ENCODE measurements at places on chromosomes 2 and 18. TPM values are rescaled to one million over a fixed set of nuclear protein-coding genes. Genes with fewer than 3 reads are reported as not detected.

DNA sequence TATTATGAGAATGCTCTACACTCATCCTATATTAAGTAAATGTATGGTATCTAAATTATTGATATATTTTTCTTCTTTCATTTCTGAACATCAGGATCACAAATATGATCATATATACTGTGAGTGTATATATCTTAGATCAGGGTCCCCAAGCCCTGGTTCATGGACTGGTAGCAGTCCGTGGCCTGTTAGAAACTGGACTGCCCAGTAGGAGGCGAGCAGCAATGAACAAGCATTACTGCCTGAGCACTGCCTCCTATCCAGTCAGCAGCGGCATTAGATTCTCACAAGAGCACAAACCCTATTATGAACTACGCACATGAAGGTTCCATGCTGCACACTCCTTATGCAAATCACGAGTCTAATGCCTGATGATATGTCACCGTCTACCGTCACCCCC, 1247.1 kb upstream of the NXPH2 start:
- no peak for DNase-seq

GRCh38 chr18:75208836-75209128, 157 bp downstream of the PTGR3 start:
- no peak for DNase-seq

Gene NPPC
- polyA plus RNA-seq, result not detected

- no peak for DNase-seq
Measured at GRCh38 chr2:86234563-86235131, 35.4 kb downstream of the MRPL35 start.

DNA sequence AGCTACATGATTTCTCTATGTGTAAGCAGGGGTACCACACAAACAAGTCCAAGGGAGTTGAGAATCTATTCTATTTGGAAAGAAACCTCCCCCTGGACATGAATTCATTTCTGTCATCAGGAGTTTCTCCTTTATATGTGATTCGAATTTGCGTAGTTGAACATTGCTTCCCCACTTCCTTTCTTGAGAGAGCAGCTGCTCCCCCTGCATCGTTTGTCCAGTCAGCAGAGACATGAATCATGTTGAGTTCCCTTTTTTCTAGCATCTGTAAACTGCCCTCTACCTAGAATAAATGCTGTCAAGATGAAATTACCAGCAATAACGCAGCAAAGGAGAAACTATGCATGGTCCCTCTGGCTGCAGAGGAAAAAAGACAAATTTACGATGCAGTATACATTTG, 73.8 kb downstream of the KIF5C start:
- peak; percentile 68 for DNase-seq

Gene FARSB
- 10.9 TPM for polyA plus RNA-seq

Gene DIPK1C
- polyA plus RNA-seq, result not detected

DNA sequence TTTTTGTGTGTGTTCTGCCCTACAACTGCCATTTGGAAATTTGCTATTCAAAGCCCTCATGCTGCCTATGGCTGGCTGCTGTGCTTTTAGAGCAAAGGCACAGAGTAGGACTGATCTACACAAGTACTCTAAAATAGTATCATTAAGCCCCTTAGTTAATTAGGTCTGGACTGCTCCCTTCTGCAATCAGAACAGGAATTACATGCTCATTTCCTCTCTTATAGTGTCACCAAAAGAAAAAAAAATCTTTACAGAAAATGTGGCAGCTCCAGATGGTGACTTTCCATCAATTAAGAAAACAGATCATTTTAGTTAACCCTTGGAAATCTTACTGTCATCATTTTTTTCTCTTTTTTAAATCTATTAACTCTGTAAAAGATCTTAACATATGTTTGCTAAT, 337.5 kb downstream of the RIT2 start:
- no peak for DNase-seq

Gene GBX2
- not detected for polyA plus RNA-seq

DNA sequence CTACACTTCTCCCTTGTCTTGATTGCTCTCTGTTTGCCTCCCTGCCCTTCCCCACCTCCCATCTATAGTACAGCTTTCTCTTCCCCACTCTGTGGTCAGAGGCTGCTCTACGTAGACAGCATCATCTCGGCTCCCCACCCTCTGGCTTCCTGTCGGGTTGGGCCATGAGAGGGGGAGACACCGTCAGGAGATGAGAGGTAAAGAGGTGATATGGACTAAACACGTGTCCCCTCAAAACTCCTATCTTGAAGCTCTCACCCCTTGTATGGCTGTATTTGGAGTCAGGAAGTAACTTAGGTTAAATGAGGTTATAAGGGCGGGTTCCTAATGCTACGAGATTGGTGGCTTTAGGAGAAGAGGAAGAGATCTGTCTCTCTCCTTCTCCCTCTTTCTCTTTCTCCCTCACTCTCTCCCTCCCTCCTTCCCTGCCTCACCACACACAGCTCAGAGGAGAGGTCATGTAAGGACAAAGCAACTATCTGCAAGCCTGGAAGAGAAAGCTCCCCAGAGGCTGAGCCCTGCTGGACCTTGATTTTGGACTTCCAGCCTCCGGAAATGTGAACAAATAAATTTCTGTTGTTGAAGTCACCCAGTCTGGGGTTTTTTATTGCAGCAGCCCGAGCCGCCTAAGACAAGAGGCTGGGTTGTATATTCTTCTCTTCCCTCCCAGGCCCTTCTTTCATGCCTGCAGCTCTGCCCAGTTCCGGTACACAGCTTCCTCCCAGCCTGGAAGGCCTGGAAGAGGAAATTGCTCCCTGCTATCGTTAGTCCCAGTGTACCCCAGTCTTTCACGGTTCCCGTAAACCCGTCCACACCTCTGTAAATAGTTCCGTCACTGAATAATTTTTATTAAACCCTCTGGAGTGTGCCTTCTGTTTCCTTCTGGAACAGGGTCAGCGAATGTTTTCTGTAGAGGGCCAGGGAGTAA, 138.0 kb downstream of the AKAIN1 start:
- DNase-seq, result no peak

Gene CHRNG
- not detected for polyA plus RNA-seq

Gene HOXD1
- not detected for polyA plus RNA-seq

- no peak for DNase-seq
Measured at GRCh38 chr2:135775420-135775819, 33.8 kb downstream of the UBXN4 start.

- no peak for DNase-seq
Measured at GRCh38 chr2:58788402-58788801, 547.3 kb upstream of the FANCL start.

GRCh38 chr2:120893811-120894584, 158.3 kb downstream of the GLI2 start:
- no peak for DNase-seq

DNA sequence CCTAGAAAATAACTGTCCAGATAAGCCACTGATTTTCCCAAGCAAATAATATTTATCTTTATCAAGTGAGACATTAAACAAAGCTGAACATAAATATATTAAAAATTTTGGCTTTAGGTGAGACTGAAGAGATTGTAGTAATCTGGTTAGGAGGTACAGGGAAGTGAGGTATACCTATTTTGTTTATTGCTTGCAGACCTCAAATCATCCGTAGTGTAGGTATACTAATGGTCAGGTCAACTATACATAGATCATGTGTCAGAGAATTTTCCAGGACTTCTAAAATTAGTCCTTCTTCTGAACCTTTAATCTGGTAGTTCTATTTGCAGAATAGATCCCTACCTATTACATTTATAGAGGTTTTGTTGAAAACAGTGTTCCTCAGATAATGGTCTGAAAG, 41.5 kb downstream of the SP140 start:
- no peak for DNase-seq

DNA sequence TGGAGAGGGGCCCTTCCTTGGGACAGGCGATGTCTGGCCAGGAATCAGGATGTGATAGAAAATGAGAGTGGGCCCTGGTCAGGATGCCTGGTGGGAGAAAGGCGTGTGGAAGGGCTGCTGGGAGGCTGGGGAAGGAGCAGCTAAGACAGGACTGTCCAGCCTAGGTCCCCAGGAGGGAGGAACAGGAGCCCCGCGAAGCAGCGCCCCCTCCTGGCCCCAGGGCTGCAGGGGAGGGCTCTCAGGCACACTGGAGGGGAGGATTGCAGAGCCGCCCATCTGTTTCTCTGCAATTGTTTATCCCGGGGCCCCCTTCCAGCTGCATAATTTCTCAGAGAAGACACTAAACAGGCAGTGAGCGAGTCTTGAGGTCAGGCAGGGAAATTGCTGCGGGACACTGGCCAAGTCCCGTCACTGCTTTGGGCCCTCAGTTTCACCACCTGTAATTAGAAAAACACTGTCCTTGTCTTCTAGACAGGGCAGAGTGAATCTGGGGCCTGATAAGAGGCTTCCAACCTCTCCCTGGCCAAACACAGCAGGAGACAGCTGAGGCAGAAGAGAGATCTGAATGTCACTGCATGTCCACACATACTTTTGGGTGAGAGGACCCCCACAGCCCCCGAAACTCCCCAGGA, 3.9 kb upstream of the NPPC start:
- DNase-seq, result no peak

GRCh38 chr2:131673400-131674173, 145.9 kb downstream of the CCDC74A start:
- peak; percentile 38 for DNase-seq

- no peak for DNase-seq
Measured at GRCh38 chr2:562391-563364, 114.5 kb downstream of the TMEM18 start.

DNA sequence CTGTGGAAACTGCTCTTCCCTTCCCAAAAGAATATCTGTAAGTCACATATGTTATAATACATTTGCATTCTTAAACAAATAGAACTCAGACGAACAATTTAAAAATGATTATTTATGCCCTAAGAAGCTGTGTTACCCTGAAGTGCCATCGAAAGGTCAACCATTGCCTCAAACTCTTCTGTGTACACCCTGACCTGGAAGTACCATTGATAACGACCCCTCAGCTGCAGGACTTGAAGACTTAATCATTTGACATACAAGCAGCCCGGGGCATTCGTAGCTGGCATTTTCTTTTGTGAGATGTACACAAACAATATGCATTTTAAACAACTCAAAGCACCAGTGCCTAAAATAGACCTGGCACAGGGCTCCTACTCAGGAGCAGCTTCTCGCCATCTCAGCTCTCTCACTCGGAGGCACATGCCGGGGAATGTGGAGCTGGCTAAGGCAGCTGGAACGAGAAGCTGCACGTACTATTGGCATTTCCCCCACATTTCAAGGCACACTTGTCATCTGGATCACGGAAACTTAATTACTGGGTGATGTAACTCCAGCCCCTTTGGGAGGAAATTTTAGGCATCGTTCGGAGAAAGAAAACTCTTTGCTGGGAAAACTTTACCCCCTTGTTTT, 170.0 kb upstream of the GALNT5 start:
- DNase-seq, result no peak

DNA sequence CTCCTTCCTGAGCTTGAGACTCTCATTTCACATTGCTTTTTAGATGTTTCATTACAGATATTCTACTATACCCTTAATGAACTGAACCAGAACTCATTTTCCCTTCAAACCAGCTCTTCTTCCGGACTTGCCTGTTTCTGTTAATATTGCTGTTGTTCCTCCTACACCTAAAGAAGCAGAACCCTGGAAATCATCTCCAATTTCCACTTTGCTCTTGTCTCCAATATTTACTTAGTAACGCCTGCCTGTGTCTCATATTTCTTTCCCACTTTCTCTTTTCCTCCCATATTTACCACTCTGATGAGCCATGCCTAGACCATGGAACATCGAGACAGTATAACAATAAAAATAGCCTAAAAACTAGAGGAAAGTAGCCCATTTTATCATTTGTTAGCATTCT, 17.9 kb upstream of the GMCL1 start:
- DNase-seq, result no peak

GRCh38 chr2:145652036-145652435, 1132.1 kb upstream of the ZEB2 start:
- no peak for DNase-seq

Gene NOSTRIN
- polyA plus RNA-seq, result not detected

- no peak for DNase-seq
Measured at GRCh38 chr18:78683191-78684010, 296.2 kb upstream of the SALL3 start.

GRCh38 chr18:58385472-58385871, 243.4 kb downstream of the ALPK2 start:
- no peak for DNase-seq

GRCh38 chr2:120388222-120389035, 42.5 kb downstream of the INHBB start:
- no peak for DNase-seq

DNA sequence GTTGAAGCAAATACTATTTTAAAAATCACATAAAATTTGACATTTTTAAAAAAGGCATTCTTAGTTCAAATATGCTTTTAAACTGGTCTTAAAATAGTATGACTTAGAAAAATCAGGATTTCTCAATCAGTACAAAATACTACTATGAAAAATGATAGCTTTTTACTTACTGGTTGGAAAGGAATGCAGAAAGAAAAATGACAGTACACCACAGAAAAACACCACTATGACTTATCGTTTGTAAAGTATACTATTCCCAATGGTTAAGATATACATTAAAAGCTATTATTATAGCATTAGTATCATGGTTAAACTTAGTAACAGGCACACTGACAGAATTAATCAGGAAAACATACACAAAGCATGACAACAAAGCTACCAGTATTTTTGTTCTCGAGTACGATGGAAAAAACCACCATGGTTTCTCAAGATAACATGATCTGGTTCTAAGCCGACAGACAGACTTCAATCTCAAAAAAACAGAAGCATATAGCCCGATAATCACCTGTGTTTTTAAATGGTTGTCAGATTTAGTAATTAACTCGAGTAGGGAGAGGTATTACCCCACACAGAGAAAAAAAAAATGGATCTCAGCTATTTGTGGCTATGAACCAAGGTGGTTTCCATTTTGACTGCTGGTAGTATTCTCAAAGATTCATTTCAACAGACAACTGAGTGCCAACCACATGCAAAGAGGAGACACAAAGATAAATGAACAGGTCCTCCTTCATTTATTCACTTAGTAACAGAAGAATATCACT, 39.1 kb downstream of the CUL3 start:
- DNase-seq, result no peak

DNA sequence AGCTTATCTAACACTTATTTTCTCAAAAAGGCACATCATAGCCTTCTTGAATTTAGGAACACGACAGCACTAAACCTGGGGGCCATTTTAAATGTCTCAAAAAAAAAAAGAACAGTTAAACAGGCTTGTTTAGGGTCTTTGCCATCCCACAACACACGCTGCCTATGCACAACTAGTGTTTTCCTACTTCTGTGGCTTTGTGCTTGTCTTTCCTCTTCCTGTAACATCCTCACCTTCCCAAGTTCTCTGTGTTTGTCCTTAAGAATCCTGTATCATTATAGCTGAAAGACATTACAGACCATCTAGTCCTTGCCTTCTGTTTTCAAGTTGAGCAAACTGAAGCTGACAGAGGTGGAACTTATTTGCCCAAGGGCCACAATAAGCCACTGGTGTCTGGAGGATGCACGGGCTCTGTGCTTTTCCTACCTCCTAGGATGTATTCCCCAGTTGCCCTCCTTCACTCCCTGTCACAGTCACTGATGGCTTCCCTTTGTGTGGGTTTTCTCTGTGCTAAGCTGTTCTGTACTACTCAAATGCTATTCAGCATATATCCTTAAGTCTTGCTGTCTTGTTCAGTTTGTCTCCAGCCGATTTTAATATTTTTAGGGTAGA, 22.6 kb downstream of the SNRPD1 start:
- DNase-seq, result no peak

- peak; percentile 55 for DNase-seq
Measured at GRCh38 chr2:119011162-119011909, 69.3 kb downstream of the MARCO start.

All from CD14-positive monocyte (primary cell).